ENCODE measurements at places on chromosomes 16 and 17.

GRCh38 chr17:34725008-34725407, 145.6 kb downstream of the TMEM132E start:
- peak; percentile 8 for DNase-seq

- no peak for DNase-seq
These were observed 1.2 kb downstream of the GRN start for GRCh38 chr17:44346064-44346844.

GRCh38 chr16:55662644-55663031, 6.8 kb downstream of the SLC6A2 start:
- peak; percentile 40 for DNase-seq

DNA sequence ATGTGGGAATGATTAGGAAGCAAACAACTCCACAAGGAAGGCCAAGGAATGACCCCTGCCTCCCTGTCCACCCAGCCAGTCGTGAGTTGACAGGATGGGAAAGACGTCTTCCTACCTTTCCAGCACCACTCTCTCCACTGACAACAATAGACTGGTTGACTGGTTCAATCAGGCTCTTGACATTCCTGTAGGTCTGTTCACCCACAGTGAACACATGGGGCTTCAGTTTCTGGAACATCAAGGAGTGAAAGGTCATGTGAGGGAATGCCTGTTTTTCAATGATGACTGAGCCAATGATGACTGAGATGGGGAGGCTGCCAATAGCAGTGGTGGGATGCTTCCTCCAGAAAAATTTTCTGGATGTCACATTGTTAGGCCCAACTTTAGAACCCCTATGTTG, 9.6 kb downstream of the MYO19 start:
- no peak for DNase-seq

DNA sequence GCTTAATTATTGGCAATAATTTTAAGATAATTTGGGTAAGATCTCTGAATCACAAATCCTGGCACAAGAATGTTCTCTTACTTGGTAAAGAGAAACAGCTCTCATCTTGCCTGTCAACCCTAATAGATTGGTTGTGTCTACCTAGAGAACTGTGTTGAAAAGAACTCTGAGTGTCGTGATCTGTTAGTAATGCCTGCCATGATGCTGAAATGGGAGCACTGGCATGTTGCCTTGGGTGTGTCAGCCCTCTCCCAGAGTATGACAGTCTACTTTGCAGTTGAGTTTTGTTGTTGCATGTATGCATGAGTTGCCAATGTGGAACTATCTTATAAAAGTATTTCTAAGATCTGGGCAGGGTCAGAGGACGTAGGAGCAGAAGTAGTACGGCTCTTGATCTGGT, 221.4 kb downstream of the MAF start:
- no peak for DNase-seq

GRCh38 chr17:13920413-13920812, 148.9 kb upstream of the COX10 start:
- peak; percentile 60 for DNase-seq

- DNase-seq = no peak
These were observed 38.4 kb upstream of the INTS2 start for GRCh38 chr17:61966191-61966590.

GRCh38 chr16:17817260-17817659, 346.5 kb upstream of the XYLT1 start:
- no peak for DNase-seq

DNA sequence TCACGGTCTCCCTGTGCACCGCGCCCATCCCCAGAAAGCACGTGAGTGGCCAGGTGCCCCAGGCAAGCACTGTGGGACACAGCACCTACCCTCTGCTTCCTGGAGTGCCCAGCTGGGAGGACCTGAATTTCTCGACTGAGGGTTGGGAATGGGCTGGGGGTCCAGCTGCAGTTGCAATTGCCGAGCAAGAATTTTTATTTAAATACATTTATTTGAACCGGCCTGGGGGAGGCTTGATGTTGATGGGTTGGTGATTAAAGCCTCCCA, 6.3 kb downstream of the SLC5A2 start:
- DNase-seq = no peak

GRCh38 chr16:31410082-31410481, 16.9 kb downstream of the ITGAD start:
- DNase-seq = no peak

- DNase-seq = no peak
These were observed 24.0 kb downstream of the IL21R start for GRCh38 chr16:27425961-27426360.

DNA sequence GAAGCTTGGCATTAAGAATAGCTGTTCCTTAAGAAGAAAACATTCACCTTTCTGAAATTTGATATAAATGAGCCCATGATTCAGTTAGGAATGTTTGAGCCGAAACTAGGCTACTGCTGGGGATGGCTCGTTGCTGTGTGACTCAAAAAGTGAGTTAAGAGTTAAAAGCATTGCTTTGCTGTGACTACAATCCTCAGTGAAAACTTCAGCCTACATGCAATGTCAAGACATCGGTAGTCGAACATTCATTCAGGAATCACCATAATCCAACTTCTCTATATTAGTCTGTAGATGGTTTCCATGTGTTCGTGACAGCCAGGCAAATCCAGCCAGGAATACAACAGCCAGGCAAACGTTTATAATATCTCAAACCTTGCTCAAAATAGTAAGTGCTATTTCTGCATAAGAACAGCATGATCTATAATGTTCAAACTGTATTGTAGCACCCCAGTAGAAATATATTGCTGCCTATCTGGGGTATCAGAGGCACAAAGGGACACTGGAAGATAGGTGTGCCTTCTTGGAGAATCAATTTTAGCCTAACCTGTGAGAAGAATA, 1225.1 kb downstream of the CDH8 start:
- peak; percentile 4 for DNase-seq

DNA sequence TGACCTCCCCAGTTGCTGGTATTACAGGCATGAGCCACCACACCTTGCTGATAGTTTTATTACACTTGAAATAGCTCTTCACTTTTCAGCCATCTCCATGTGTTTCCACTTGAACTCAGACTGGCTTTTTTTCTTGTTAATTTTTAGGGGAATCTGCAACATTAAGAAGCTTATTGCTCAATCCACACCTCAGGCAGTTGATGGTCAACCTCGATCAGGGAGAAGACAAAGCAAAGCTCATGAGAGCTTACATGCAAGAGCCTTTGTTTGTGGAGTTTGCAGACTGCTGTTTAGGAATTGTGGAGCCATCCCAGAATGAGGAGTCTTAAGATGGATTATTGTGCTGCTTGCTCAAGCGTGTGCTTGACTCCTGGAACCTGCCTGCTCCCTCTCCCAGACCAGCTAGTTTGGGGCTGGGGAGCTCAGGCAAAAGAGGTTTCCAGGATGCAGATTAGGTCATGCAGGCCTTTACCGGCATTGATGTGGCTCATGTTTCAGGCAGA, 8.6 kb downstream of the ZNHIT3 start:
- no peak for DNase-seq

DNA sequence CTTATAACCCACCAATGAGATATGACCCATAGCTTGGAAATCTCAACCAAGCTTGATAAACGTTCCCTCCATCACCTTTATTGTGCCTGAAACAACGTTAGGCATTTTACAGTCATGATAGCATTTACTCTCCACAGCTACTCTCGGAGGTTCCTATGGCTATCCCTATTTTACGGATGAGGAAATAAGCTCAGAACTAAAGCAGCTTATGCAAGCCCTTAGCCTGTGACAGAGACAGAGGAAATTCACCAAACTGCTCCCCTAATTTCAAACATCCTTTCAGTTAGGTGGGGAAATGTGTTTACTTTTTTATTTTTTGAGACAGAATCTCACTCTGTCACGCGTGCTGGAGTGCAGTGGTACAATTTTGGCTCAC, 18.7 kb downstream of the DCUN1D3 start:
- no peak for DNase-seq

GRCh38 chr17:17729620-17730249, 48.5 kb downstream of the RAI1 start:
- peak; percentile 72 for DNase-seq

- peak; percentile 98 for DNase-seq
These were observed 2.2 kb upstream of the KRT19 start for GRCh38 chr17:41530062-41531048.

- DNase-seq = peak; percentile 77
These were observed 12.1 kb upstream of the TBX21 start for GRCh38 chr17:47720754-47721533.

DNA sequence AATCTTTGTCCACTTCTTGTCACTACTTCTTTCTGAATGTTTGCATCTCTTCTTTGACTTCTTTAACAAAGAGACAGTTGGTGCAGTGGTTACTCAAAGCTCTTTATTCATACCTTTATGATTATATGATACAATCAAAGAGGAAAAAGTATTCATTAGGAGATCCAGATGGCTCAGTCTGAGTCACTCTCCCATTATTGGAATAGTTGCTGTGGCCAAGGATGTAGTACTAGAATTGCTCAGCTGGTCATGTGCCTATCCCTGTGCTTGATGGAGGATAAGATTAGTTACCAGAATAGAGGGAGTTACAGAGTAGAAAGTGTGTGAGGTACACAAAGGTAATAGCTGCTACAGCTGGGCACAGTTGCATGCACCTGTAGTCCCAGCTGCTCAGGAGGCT, 18.3 kb downstream of the BCAS3 start:
- DNase-seq = no peak

- no peak for DNase-seq
These were observed 47.4 kb upstream of the ZFHX3 start for GRCh38 chr16:73095142-73095820.

GRCh38 chr16:73735954-73736353, 560.7 kb upstream of the PSMD7 start:
- no peak for DNase-seq

GRCh38 chr17:1783834-1784611, 22.2 kb downstream of the SERPINF1 start:
- peak; percentile 71 for DNase-seq

DNA sequence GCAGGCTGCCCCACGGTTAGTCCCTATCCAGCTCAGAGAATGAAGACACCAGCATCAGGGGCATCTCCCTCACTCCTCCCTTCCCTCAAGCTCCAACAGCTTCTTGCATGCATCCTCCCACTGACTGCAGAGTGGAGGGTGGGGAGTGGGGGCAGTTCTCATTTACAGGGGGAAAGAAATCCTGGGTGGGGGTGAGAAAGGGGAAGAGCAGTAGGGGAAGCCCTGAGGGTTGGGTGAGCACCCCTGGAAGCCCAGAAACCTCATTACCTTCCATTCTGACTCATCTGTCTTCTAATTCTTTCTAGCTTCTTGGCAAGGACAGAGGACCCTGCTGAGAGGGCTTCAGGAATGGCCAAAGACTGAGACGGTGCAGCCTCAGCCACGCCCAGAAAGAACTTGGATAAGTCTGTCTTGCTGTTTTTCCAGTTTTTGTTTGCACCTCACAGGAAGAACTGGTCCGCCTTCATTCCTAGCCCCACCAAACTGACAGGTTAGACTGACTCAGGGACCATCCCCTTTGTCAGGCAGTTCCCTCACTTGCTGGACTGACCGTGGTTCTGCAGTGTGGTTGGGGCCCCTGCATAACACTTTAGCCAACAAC, 52.5 kb upstream of the WSB1 start:
- DNase-seq = peak; percentile 64

- peak; percentile 81 for DNase-seq
These were observed at the start of gene MYL4 for GRCh38 chr17:47208744-47209488. Gene MYL4 (plus strand): TSS chr17:47209348. CDS start chr17:47209423, 75 bp downstream.

DNA sequence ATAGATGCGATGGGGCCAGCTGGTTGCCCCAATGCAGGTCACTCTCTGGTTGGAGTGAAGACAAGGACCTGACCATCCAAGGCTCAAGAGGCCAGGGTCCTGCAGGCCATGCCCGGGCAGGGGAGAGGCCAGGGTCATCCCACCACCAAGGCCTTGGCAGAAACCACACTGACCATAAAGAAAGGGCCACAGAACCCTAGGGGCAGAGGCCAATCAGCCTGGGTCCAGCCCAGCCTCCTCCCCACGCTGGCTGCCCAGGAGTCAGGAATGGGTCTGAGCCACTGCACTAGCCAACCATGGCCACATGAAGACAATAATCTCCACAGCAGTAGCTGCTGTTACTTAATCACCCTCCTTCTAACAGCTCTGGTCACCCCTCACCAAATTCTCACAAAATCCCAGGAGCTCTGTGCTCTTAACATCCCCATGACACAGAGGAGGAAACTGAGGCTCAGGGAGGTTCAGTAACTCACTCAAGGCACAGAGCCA, 10.2 kb upstream of the BCAR1 start:
- no peak for DNase-seq

- DNase-seq = no peak
These were observed 426.6 kb downstream of the HAPSTR1 start for GRCh38 chr16:9518051-9518450.

DNA sequence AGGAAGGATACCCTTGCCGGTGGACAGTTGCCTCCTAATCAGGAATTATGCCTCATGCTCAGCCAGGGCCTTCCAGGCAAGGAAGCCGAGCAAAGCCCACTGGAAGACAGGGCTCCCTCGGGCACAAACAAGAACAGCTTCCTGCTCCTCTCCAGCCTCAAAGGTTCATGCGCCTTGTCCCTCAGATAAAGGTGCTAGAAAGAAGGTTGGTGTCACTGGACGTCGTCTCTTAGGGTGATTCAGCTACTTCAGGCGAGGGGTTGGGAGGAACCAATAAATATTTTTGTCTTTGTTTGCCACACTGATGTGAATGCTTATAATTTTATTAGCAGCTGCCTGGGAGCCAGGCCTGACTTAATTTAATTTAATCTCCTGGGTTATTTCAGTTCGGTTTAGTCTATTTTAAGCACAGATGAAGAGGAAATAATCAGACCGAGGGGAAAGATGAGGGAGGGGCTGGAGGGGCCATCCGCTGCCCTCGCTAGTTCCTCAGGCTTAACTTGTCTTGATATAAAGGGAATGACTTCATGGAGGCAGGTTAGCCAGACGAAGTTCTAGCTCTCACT, 171.8 kb upstream of the CACNG5 start:
- DNase-seq = no peak

DNA sequence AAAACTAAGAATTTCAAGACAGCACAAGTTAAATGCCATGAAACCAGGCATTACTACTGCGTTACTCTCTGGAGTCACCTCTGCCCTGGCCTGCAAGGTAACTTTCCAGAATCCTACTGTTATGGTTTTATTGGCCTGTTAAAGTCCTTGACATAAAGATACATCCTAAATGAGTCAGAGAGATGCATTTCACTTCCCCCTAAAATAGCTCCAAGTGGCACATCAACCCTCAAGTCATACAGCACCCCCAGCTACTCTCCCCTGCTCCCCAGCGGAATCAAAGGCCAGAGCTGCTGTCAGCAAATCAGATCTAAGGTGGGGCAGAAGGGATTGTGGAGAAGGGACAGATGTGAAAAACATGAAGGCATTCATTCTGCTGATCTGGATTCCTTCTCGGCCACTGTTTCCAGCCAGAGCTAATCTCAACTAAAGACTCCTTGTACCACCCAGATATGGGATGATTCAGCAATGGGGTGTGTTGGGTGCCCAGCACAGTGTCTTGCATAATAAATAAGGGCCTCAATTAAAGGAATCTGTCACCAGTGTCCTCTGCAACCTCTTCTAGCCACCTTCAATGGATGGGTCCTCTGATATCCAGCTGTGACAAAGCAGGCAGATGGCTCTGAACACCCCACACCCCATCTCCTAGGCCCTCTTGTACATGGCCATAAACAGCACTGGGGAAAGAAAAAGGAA, 8.5 kb upstream of the CCL1 start:
- no peak for DNase-seq

- no peak for DNase-seq
These were observed 54.4 kb downstream of the C17orf67 start for GRCh38 chr17:56779322-56779721.

GRCh38 chr17:40914075-40914855, 23.2 kb downstream of the KRT23 start:
- no peak for DNase-seq

- DNase-seq = peak; percentile 71
These were observed 70.3 kb downstream of the YPEL2 start for GRCh38 chr17:59401725-59402124.

- DNase-seq = peak; percentile 68
These were observed 26.0 kb upstream of the HNF1B start for GRCh38 chr17:37770631-37771518.

- no peak for DNase-seq
These were observed 210.8 kb upstream of the SOX9 start for GRCh38 chr17:71910002-71910401.

Data from mesendoderm (in vitro differentiated cells).